ENCODE measurements at places on chromosomes 4 and X. TPM values are rescaled to one million over a fixed set of nuclear protein-coding genes. Genes with fewer than 3 reads are reported as not detected.
A peak's percentile ranks its signal among the peaks of the same experiment; 100 is the strongest.

- H3K27me3 ChIP-seq: no peaks in the 10 kb centered on the region
- no peaks in the 10 kb centered on the region for H3K36me3 ChIP-seq
- no peak overlapping the region for H3K27ac ChIP-seq
- DNase-seq: no peak
- H3K4me1 ChIP-seq: no peaks in the 10 kb centered on the region
Measured at GRCh38 chr4:108644237-108644636, 6.2 kb upstream of the OSTC start.

- no peaks in the 10 kb centered on the region for H3K36me3 ChIP-seq
- H3K4me1 ChIP-seq: no peaks in the 10 kb centered on the region
- DNase-seq: no peak
- no peak overlapping the region for H3K4me3 ChIP-seq
- H3K27me3 ChIP-seq: no peaks in the 10 kb centered on the region
Measured at GRCh38 chr4:174794543-174795094, 34.4 kb downstream of the GLRA3 start.

DNA sequence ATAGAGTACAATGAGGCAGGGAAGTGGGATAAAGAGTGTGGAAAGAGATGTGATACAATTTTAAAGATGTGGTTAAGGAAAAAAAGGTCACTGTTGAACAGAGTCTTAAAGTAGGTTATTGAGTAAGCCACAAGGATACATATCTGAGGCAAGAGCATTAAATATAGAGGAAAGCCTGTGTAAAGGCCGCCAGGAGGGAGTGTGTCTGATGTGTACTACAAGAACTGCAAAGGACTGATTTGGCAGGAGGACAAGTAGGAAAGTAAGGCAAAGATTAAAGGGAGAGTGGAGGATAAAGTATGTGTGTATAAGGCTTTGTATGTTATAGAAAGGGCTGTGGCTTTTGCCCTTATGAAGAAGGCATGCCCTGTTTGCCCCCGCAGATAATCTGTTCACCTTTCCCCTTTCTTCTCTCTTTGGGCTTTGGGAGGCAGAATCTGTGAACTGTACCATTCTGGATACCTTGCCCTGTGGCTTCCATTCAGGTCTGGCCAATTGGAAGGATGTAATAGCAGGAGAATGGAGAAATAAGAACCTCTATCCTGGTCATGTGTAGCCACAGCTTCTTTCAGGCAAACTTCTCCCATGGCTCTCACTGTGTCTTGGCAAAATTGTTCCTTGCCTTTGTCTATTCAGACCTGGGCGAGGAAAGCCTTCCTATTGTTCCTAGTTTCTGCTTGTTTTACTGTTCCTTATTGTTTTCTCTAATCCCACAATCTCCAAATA, 68.9 kb upstream of the FAM47B start:
- peaks cover 3% of the 10 kb centered on the region for H3K4me1 ChIP-seq
- no peak overlapping the region for H3K4me3 ChIP-seq
- no peak for DNase-seq
- no peaks in the 10 kb centered on the region for H3K36me3 ChIP-seq

GRCh38 chr4:41380511-41381157, 123.9 kb downstream of the UCHL1 start:
- no peaks in the 10 kb centered on the region for H3K36me3 ChIP-seq
- H3K27me3 ChIP-seq: no peaks in the 10 kb centered on the region
- H3K27ac ChIP-seq: no peak overlapping the region
- H3K4me3 ChIP-seq: no peak overlapping the region

DNA sequence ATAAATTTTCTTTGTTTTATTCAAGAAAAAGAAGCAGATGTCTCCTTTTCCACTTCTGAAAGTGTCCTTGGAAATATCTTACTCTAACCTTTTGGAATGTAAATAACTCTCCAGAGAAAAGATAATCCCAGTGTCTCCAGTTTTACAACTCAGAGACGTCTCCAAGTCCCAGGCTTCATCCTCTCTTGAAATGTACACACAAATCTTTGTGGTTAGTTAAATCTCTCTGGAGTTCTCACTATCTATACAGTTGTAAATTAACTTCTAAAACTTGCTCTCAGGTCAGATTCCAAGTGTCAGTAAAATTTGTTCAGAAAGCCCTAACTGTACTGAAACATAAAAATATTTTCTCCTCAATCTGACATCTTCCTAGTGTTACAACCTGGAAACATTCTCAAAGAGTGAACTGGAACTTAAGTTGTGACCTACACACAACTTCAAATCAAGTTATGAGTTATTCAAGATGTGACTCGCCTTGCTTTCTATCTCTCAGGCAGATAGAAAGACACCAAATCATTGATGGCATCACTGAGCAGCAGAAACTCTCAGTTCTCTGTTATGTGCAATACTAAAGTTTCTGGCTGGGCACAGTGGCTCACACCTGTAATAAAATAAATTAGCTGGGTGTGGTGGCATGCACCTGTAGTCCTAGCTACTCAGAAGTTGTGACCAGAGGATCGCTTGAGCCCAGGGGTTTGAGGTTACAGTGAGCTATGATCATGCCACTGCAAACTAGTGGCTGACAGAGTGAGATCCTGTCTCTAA, 284.2 kb downstream of the RCHY1 start:
- no peaks in the 10 kb centered on the region for H3K36me3 ChIP-seq
- no peaks in the 10 kb centered on the region for H3K27me3 ChIP-seq
- H3K4me3 ChIP-seq: no peak overlapping the region
- DNase-seq: no peak
- H3K27ac ChIP-seq: no peak overlapping the region
- no peaks in the 10 kb centered on the region for H3K4me1 ChIP-seq

- H3K4me1 ChIP-seq: peaks cover 19% of the 10 kb centered on the region
- peak; percentile 45 for DNase-seq
- H3K36me3 ChIP-seq: no peaks in the 10 kb centered on the region
- H3K27ac ChIP-seq: peak overlapping the region; percentile 99
- no peaks in the 10 kb centered on the region for H3K27me3 ChIP-seq
Measured at GRCh38 chr4:105474099-105474518, 247 bp upstream of the PPA2 start.

GRCh38 chrX:1389181-1389992, 2.5 kb downstream of the SLC25A6 start:
- H3K27me3 ChIP-seq: no peaks in the 10 kb centered on the region
- no peak overlapping the region for H3K27ac ChIP-seq
- no peak for DNase-seq
- peaks cover 17% of the 10 kb centered on the region for H3K4me1 ChIP-seq

The PNCK gene
- 3.2 TPM for total RNA-seq

The BEX4 gene
- total RNA-seq: 28.3 TPM

GRCh38 chrX:30635630-30636029, 17.6 kb upstream of the GK start:
- H3K27ac ChIP-seq: no peak overlapping the region
- H3K4me1 ChIP-seq: no peaks in the 10 kb centered on the region
- no peak overlapping the region for H3K4me3 ChIP-seq
- H3K36me3 ChIP-seq: no peaks in the 10 kb centered on the region
- no peak for DNase-seq

The OTC gene
- not detected for total RNA-seq

The KIT gene
- 33.8 TPM for total RNA-seq

DNA sequence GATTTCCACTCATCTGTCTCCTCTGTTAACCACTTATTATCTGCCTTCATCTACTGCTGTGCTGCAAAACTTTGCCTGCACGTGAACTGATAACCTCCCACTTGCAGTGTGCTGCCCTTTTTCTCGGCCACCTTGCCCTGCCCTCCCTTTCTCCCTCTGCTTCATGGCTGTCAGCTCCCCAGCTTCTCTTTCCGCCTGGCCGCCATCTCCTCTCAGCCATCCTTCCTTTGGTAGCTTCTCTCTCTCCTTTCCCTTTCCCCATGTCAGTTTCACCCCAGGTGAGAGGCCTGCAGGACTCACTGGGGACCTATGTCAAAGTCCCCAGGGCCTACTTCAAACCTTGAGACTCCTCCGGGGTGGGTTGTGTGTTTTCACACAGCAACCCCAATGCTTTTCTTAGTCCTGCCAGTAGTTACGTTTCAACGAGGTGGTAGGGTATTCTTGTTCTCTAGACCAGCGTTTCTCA, 6.6 kb downstream of the MSL3 start:
- no peak overlapping the region for H3K27ac ChIP-seq
- no peak overlapping the region for H3K4me3 ChIP-seq
- DNase-seq: no peak
- H3K4me1 ChIP-seq: no peaks in the 10 kb centered on the region

Measured in thoracic aorta (tissue), 2 donors.